ENCODE measurements at places on chromosomes 16 and 17.

DNA sequence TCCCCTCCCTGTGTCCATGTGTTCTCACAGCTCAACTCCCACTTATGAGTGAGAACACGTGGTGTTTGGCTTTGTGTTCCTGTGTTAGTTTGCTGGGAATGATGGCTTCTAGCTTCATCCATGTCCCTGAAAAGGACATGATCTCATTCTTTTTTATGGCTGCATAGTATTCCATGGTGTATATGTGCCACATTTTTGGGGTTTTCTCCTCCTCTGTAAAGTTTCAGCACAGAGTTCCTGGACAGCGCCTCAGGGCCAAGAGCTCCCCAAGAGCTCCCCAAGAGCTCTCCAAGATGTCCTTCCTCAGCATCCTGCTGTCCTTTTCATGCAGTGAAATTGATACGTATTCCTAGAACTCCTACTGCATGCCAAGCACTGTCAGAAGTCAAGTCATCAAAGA is 6.9 kb upstream of the ABAT start:
- DNase-seq = no peak

GRCh38 chr16:78100112-78100467 is 636 bp downstream of the WWOX start:
- no peak for DNase-seq

DNA sequence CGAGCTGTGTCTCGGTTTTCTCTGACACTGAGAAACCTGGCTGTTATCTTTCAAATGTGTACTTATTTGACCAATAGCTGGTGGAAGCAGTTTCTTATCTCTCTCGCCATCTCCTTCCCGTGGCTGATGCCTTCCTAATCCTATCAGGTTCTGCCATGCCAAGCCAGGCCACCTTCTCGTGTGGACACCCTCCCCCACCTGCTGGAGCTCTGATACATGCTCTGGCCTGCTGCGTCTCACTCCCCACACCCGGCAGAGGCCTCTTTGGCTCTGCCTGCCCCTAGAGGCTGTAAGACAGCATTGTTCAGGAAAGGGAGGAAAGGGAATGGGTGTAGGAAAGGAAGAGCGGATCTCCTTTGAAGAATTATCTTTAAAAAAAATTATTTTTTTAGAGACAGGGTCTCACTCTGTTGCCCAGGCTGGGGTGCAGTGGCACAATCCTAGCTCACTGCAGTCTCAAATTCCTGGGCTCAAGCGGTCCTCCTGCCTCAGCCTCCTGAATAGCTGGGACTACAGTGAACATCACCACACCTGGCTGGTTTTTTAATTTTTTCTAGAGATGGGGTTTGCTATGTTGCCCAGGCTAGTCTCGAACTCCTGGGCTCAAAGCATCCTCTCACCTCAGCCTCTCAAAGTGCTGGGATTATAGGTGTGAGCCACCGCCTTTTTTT is 7.5 kb upstream of the ARMC5 start:
- DNase-seq = no peak

GRCh38 chr16:69706256-69706974 is 19.9 kb downstream of the NQO1 start:
- DNase-seq = no peak

DNA sequence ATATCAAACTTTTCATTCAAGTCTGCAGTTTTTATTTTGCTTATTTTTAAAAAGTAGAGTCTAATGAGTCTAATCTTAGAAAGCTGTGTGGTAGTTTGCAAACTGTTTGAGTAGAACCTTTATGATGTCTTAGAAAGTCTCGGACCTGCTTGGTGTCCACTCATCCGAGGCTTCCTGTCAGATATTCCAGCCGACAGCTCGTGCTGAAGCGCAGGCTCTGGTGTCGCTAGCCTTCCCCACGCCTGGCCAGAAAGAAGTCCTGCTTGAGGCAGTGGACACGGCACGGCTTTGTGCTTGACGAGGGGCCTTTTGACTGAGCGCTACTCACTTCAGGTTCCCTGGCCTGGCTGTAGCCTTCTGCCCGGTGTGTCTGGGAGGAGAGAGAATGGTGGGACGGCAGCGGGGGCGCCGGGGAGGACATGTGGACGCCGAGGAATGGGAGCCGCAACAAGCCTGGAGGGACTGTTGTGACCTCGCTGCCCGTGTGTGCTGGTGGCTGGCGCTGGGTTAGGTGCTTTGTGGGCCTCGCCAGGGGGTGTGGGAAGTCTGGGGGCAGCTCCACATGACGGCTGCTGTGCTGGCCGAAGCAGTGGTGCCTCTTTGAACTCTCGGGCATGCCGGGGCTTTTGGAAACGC is 33.5 kb downstream of the BANP start:
- no peak for DNase-seq

DNA sequence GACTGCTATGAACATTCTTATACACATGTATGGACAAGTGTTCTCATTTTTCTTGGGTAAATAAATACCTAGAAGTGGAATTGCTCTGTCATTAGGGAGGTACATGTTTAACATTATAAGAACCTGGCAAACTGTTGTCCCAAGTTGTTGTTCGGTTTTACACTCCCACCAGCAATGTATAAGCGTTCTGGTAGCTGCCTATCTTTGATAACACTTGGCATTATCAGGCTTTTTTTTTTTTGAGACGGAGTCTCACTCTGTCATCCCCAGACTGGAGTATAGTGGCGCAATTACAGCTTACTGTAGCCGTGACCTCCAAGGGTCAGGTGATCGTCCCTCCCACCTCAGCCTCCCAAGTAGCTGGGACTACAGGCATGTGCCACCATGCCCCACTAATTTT is 16.3 kb downstream of the ATAD5 start:
- no peak for DNase-seq

GRCh38 chr17:32256701-32257019 is 9.0 kb upstream of the RHBDL3 start:
- no peak for DNase-seq

DNA sequence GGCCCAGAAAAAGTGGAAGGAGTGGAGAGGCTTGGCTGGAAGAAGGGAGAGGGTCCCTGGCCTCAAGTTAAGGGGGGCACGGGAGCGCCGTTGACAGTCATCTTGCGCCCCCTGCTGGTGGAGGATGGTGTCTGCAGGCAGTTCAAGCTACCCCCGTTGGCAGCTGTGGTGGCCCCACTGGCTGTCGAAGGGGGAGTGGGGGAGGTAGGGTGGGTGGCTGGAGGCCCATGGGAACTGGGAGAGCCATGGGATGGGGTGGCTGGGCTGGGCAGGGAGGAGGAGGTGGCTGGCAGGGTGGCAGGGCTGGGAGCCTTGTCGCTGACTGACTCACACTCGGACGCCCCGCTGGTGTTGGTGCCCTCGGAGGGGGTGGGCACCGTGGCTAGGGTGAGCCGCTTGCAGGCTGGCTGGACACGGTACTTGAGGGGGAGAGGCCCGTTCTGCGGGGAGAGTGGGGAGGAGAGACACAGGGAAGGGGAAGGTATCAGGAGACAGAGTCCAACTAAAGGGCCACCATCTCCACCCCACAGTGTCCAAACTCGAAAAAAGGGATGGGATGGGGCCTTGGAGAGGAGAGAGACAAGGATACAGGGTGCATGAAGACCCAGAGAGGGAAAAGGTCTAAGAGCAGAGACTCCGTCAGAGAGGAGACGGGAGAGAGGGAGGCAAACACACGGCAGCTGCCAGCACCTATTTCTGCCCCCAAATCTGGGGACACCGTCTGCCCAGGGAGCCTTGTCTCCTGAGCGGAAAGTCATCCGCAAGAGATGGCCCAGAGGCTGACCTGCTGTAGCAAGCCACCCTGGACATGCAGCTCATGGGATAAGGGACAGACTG is 5.2 kb downstream of the CISD3 start:
- DNase-seq = peak; percentile 68

DNA sequence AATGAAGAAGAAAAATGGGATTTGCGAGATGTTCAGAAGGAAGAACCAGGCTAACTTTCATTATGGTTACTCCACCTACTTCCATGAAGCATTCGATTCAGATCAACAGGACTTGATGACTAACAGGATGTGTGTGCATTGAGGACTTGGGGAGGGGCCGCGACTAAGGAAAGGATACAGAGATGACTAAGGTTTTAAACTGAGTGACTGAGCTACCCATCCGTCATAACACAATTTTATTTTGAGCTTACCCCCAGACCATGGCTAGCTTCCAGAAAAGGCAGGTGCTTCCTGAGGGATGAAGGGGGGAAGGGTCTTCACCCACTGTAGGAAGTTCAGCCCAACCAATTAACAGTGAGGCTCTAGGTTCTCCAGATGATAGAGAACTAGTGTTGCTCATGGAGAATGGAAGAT is 2.5 kb upstream of the CDYL2 start:
- DNase-seq = peak; percentile 29

- DNase-seq = no peak
Observed at GRCh38 chr17:81097943-81098308, 63.0 kb downstream of the BAIAP2 start.

DNA sequence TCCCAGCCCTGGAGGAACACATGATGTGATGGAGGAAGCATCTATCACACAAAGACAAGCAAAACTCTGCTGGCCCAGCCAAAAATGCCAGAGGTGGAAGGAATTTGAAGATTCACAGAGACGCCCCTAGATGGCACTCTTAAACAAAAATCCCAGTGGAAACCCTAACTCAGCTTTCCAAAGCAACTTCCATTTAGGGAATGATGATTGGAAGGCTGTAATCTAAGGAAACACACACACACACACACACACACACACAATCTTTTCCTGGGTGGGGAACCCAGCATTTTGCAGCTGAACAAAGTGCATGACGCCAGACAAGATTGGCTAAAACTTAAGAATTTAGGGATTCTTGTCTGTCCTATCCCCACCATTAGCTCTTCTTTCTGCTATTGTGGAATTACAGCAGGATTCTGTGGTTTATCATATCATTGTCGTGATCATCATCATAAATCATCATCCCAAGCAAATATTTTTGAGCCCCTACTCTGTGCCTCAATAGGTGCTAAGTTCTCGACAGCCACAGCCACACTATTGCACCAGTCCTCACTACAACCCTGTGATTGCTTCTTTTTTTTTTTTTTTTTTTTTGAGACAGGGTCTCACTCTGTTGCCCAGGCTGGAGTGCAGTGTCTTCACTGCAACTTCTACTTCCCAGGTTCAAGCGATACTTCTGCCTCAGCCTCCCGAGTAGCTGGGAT is 1.6 kb upstream of the LDAF1 start:
- no peak for DNase-seq

DNA sequence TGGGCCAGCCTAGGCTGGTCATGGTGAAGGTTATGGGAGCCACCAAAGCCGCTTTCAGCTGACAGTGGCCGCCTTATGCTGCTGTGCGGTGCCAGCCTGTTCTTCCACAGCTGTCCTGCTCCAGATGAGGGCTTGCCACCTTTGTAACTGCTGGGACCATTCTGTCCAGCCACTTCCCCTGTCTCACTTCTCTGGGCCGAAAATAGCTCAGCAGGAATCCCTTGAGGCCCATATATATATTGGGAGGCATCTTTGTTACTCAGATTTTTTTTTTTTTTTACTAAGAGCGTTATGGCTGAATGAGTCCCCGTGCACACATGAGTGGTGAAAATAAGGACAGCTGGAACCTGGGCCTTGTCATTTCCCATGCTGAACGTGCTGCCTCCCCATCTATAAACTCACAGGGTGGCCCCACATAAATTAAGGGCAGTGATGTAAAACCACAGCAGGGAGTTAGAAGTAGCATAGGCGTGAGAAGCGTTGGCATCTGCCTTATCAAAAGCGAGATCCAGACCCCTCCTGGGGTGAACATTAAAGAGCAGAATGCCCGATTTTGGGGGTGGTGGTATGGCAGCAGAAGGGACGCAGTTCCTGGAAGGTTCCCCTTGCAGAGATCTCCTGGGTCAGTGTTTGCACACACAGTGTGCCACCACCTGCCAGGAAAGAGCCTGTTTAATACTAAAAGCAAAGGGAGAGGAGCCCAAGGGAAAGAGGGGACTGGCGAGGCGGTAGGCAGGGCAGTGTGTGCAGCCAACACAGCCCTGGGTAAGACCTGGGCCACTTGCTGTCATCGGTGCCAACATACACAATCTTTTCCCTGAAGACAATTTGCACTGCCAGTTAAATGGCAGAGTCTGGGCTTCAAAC is 57.8 kb downstream of the USP43 start:
- no peak for DNase-seq

DNA sequence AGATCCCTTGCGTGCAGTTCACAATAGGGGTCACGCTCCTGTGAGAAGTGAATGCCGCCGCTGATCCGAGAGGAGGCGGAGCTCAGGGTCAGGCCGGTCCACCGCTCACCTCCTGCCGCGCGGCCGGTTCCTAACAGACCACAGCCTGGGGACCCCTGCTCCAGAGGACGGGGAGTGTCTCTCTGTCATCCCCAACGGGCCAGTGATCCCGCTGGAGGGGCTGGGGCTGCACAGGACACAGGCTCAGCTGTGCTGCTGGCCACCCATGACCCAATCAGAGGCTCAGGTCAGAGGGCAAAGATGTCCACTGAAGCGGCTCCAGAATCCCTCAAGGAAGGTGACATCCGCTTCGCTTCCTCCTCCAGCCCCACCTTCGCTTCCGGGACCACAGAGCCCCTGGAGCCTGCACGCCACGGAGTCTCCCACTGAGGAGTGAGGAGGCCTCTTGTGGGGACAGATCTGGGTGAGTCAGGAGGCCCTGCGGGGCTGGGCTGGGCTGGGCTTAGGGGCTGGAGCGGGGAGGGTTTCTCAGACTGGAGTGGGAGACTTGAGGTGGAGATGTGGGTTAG is 115.4 kb downstream of the METRNL start:
- no peak for DNase-seq

DNA sequence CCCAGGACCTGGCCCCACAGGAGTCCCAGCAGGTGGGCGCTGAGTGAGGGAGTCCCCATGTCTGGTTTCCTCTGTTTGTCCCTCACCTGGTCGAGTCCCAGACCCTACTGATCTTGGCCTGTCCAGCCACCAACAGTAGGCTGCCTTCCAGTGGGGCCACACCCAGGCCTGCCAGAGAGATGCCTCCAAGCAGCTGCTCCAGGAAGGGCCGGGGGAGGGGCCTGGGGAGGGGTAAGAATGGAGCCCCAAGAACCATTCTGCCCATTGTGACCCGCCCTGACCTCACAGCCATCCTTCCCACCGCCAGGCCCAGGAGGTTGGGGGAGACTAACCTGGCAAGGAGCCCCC is 736 bp downstream of the SPATA20 start:
- no peak for DNase-seq

DNA sequence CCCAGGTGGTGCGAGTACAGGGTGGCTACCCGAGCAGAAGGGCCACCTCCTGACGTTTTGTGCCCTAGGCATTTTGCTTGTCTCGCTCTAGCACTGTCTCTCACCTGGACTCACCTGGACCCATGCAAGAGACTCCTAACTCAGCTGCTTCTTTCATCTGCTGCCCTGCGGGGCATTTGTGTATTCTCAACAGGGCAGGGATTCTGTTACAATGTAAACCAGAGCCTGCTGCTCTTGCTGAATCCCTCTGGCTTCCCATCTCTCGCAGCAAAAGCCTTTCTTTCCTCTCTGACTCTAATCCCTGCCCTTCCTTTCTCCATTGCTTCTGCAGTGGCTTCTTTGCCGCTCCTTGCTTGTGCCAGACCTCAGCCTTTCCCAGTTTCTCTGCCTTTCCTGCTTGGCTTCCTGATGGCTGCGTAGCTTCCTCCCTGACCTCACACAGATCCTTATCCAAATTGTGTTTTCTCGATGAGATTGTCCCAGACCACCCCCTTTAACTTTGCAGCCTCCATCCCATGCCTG is 10.2 kb downstream of the ARSG start:
- no peak for DNase-seq

Data from stimulated activated CD4-positive, alpha-beta T cell treated with anti-CD3 and anti-CD28 coated beads, Interleukin-1b, Interleukin-23, amount 100 ng/mL, for 1 hour (primary cell).